ENCODE measurements at places on chromosomes 5 and 9.

DNA sequence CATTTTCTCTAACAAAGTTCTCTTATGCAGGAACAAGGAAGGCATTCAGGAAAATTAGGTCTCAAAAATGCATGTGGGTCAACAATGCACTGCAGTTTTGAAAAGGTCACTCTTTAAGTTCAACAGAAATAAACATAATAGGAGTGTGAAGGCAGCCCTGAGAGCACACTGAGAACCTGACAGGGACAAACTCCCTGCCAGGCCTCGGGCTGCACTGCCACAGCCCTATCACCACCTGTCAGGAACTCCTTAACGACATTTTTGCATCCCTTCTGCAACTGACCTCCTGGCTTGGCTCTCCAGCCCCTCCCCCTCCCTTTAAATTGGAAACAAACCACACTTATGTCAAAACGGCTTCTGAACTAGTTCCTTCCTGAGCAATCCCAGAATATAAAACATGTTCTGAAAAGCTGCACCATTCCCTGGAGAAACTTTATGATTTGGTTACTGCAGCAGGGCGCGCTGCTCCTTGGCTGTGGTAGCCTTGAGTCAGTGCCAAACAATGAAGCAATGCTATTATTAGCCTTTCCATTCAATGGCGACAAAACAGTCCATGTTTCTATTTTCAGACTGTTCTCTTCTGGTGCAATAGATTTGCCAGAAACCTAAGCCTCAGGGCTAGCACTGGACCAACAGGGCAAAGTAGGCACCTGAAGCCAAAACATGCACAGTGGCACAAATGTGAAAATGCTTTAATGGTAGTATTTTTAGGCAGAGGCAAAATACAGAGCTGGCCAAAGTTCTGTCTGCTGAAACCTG, 160.1 kb upstream of the ZNF608 start:
- no peak for ATAC-seq

DNA sequence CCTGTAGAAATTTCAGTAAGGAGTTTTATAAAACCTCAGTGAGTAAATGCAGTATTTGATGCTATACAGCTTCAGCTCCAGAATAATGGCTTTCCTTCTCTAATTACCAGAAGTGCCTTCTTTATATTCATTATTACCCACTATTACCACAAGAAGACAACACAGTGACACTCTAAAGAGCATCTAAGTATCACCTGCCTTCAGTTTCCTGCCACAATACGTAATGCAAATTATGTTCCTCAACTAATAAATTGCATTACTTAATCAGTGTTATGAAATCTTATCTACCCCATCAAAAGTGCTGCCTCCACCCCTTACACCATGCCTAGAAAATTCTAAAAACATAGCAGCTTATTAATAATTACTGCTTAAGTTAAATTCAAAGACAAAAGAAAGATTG, 91.9 kb downstream of the TRPM6 start:
- ATAC-seq: no peak

GRCh38 chr5:95102080-95102479, 182.8 kb downstream of the MCTP1 start:
- ATAC-seq: no peak

GRCh38 chr5:14946815-14947620, 75.4 kb upstream of the ANKH start:
- peak; percentile 80 for ATAC-seq

GRCh38 chr9:4760122-4760521, 19.1 kb upstream of the AK3 start:
- ATAC-seq: no peak

DNA sequence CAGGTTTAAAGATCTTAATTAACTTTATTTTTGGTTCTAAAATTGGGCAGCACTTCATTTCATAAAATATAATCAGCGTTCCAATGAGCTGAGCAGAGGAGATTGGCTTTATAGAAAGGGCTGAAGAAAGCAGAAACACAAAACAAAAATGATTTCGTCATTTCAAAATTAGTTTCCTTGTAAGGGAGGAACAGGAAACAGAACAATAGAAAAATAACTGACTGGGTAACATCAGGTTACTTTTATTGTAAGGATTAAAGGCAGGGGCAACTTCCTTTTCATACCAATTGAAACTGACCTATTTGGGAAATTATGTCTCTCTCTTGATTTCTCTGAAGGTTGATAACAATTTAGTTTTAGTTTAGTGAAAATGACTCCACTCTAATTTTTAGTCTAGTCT, 157.1 kb downstream of the ATP10B start:
- ATAC-seq: no peak

- ATAC-seq: no peak
Measured at GRCh38 chr5:54360089-54360488, 49.7 kb upstream of the ARL15 start.

GRCh38 chr9:131276094-131276888, at the start of gene FAM78A:
TSS of gene FAM78A (minus strand) at chr9:131276510. CDS start at chr9:131276179, 331 bp downstream.
- ATAC-seq: peak; percentile 14

GRCh38 chr9:132791699-132792240, 86.3 kb downstream of the AK8 start:
- ATAC-seq: no peak

DNA sequence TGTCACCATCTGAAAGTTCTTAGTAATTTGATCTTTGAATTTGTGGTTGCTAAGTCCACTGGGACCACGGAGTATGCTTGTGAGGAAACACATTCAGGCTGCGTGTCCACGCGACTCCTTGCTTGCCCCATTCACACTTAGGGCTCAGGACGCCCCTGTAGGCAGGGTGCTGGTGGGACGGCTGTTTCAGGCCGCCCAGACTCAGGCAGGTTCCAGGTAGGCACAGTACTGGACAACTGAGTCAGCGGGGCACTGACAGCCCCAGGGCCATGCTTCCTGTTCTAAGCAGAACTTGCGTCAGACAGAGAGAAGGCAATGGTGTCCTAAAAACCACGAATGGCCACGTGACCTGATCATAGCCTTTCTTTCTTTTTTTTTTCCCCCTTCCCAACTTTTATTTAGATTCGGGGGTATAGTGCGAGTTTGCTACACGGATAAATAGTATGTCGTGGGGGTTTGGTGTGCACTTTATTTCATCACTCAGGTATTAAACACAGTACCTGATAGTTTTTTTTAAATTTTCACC, 7.7 kb upstream of the RASGEF1C start:
- no peak for ATAC-seq

DNA sequence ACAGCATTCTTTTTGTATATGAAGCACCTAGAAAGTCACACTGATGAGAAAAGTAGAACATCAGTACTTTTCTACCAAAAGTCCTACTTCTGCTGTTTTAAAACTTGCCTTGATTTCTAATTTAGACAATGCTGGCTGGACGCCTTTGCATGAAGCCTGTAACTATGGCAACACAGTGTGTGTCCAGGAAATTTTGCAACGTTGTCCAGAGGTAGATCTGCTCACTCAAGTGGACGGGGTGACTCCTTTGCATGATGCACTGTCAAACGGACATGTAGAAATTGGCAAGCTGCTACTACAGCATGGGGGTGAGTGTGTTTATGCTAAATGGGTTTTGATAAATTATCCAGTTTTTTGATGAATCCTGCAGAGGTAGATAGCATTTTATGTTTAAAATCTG, 73.5 kb downstream of the SLF1 start:
- ATAC-seq: no peak

DNA sequence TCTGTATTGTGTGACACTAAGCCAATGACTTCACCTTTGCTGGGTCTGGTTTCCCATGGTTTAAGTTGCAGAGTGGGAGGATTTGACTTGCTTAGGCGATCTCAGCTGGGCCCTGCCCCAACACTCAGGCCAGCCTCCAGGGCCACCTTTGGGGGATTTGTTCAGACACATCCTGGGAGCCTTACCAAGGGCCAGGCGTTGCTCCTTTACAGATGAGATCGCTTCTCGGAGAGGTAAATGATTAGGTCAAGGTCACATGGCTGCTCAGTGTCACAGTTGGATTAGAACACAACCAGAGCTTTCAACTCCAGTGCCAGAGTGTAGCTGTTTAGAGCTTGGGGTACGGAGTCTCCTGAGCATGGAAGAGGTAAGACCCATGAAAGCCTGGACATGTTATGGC, 57.5 kb downstream of the COL27A1 start:
- ATAC-seq: no peak

DNA sequence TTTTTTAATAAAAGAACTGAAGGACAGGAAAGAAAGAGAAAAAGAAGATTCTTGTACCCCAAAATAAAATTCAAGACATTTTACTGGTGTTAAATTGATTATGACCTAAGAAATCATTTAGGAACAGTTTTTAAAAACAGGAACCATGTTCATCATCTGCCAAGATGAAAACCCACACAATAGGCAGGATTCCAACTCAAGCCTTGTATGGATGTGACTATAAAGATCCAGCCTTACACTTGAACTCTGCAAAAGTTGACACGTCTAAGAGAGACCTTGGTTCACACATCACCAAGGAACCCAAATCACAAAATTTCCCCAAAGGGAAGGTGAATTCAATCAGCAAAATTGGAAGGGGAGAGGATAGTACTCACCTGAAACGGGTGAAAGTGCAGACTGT, 82.6 kb downstream of the SMIM23 start:
- ATAC-seq: no peak

- no peak for ATAC-seq
Measured at GRCh38 chr9:74865177-74865576, 22.5 kb downstream of the TRPM6 start.

DNA sequence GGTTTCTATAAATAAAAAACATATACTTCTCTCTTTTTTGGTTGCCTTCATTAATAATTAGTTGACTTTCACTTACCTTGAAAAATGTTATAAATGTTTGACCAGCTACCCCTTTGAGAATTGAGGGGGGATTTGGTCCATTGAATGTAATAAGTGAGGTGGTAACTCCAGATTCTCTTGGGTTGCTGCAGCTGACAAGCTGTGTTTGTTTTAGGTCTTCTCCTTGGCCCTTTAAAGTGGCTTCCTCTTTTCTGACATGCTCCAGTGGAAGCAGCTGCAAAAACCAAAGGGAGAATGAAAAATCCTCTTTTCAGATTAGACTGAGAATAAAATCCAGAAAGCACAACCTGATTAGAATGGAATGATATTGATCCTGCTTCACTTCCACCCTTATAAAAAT, 410.5 kb downstream of the TMEM38B start:
- ATAC-seq: no peak

- ATAC-seq: no peak
Measured at GRCh38 chr5:158255609-158256008, 396.7 kb upstream of the CLINT1 start.

GRCh38 chr5:107700481-107700880, 29.7 kb upstream of the EFNA5 start:
- ATAC-seq: no peak

GRCh38 chr5:111432883-111433536, 79.3 kb downstream of the STARD4 start:
- no peak for ATAC-seq

GRCh38 chr9:130193103-130193502, 20.9 kb downstream of the NCS1 start:
- ATAC-seq: no peak

DNA sequence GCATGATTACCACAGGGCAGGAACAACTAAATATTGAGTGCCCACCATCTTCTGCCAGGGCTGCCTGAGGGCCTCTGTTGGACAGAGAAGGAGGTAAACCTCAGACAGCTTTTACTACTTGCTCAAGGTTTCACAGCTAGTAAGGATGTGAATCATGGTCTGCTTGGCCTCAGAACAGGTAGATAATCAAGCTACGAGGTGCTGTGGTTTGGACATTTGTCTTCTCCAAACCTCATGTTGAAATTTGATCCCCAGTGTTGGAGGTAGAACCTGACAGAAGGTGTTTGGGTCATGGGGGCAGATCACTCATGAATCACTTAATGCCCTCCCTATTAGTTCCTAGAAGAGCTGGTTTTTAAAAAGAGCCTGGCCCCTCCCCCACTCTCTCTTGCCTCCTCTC, 541.2 kb upstream of the TRPC7 start:
- ATAC-seq: no peak

DNA sequence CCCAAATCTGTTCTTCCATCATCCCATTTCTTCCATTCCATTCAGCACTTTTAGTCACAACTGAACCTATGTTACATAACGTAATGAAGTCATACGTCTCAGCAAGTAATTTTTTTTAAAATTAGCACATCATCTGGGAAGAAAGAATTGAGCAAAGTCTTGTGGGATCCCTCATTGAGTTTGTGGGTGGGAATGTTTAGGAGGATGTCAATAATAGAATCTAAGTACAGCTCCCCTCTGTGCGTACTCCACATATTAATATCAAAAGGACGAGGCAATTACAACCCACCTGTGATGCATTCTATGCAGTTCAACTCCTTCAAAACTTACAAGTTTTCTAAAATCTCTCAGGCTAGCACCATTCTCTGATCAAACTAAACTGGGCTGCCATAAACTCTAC, 526.3 kb downstream of the AGTPBP1 start:
- ATAC-seq: no peak

DNA sequence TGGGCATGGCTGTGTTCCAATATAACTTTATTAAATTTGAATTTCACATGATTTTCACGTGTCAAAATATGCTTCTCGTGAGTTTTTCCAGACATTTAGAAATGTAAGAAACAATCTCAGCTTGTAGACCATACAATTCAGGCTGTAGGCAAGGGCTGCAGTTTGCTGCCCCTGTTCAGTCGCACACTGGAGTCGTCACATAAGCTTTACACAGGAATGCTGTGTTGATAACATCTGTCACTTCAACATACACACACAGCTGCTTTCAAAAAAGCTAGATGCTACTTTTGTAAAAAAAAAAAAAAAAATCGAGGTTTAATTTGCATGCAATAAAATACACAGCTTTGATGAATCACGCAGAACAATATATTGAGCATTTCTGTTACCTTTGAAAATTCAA, 77.9 kb downstream of the MYO10 start:
- no peak for ATAC-seq

- no peak for ATAC-seq
Measured at GRCh38 chr5:82591021-82591515, 312.9 kb upstream of the RPS23 start.

DNA sequence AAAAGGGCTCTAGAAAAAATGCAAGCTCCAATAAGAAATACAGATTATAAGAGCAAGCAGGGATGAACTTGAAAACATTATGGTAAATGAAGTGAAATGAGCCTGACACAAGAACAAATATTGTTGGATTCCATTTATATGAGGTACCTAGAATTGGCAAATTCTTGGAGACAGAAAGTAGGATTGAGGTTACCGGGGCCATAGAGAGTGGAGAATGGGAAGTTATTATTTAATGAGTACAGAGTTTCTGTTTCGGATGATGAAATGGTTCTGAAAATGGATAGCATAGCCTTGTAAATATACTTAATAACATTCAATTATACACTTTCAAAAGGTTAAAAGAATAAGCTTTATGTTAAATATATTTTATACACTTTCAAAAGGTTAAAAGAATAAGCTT, 75.6 kb upstream of the SLC12A2 start:
- no peak for ATAC-seq

- ATAC-seq: no peak
Measured at GRCh38 chr9:27157097-27157496, 48.1 kb downstream of the TEK start.

- peak; percentile 25 for ATAC-seq
Measured at GRCh38 chr5:179793468-179794139, at the start of gene LTC4S. TSS of gene LTC4S (plus strand) at chr5:179793986. CDS start at chr5:179794081, 95 bp downstream.

GRCh38 chr5:83034528-83035207, 42.5 kb downstream of the TMEM167A start:
- no peak for ATAC-seq

- ATAC-seq: peak; percentile 52
Measured at GRCh38 chr9:121299467-121300282, 31.7 kb downstream of the GSN start.

GRCh38 chr5:149438281-149438680, 59.2 kb upstream of the IL17B start:
- ATAC-seq: no peak

- ATAC-seq: no peak
Measured at GRCh38 chr9:136013524-136014034, 52.4 kb upstream of the UBAC1 start.

Measured in activated T-helper 17 cell treated with anti-CD3 and anti-CD28 coated beads, Interleukin-2, amount 50 U/mL, for 72 hours (primary cell).